ENCODE measurements at places on chromosomes 6 and 20.

GRCh38 chr20:23149623-23150279 is 63.6 kb upstream of the CD93 start:
- DNase-seq, result no peak

DNA sequence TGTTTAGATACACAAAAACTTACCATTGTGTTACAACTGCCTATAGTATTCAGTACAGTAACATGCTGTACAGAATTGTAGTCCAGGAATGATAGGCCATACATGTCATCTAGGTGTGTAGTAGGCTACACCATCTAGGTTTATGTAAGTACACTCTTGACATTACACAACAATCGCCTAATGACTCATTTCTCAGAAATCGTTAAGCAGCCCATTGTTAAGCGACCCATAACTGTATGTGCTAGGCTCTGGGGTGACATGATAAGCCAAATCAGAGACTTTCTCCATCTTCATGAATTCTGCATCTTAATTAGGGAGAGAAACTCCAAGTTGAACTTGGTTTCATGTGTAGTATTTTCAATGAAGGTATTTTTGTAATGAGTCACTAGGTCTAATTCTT is 17.2 kb downstream of the STK35 start:
- DNase-seq, result no peak

DNA sequence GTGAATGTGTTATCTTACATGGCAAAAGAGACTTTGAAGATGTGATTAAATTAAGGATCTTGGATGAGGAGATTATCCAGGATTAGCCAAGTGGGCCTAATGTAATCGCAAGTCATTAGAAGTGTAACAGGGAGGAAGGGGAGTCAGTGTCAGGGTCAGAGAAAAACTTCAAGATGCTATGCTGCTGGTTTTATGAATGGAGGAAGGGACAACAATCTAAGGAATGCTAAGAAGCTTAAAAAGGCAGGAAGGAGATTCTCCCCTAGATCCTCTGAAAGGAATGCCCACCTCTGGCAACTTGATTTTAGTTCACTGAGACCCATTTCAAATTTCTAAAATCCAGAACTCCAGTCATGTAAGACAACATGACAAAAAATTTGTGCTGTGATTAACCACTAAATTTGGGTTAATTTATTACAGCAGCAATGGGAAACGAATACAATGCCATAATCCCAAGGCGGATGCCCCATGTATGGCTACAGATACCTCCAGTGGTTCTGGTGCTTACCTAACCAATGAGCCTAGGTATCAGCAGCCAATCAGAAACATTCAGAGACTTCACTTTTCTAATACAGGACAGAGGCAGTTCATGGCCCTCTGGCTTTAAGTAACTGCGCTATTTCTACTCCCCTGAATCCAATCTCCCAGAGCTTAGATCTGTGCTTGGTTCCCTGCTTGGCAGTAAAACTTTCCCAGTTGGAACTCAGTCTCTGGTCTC is 3.6 kb upstream of the TAAR8 start:
- DNase-seq, result no peak

GRCh38 chr6:149305372-149305771 is 12.1 kb upstream of the TAB2 start:
- DNase-seq, result no peak

DNA sequence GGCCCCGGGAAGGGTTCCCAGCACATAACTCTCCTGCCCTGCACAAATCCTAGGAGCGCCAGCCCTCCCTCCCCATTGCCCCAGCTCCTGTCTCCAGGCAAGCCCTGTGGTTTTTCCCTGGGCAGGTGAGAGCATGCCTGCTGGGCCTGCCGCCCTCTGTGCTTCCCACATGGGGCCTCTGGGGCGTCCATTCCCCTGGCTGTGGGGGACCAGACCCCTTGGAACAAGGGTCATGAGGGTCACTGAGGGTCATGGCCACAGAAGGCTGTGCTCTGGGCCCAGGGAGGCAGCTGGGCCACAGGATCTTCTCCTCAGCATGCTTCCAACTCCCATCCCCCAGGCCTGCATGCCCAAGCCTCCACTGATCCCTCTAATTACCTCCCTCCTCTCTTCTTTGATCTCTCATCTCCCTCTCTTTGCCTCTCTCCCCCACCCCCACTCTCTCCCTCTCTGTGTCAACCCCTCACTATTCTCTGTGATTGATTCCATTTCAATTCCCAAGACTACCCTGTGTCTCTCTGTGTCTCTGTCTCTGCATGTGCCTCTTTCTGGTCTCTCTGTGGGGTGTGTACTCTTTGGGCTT is 6.1 kb downstream of the MDFI start:
- DNase-seq, result no peak

DNA sequence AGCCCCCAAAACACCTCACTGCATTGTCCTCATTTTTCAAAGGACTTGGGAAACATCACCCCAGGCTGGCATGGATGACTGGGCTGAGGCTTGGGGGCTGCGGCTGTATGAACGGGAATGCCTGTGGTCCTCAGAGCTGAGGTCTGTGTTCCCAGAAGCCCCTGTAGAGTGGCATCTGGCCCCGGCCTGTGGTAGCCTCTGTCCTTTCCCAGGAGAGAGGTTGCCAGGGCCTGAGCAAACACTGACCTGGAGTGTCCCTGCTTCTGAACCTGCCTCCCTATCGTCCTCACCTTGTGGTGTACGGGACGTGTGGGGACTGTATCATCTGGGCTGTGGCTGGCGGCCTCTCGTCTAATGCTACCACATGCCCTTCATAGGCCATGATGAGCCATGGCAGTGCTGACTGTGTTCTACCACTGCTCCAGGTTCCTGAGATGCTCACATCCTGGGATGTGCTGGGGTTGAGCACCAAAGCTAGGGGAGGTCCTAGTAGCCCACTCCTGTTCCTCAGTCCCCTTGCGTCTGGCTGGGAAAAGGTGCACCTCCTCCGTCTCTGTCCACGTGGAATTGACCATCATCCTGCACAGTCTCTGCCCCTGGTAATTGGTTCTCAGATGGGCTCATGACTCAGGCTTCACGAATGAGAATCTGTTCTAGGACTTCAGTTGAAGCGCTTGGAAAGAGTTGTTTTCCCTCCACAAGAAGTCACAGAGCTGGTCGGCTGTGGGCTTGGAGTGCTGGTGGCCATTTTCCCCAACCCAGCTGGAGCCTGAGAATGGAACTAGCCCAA is 27.6 kb downstream of the PHACTR3 start:
- no peak for DNase-seq

DNA sequence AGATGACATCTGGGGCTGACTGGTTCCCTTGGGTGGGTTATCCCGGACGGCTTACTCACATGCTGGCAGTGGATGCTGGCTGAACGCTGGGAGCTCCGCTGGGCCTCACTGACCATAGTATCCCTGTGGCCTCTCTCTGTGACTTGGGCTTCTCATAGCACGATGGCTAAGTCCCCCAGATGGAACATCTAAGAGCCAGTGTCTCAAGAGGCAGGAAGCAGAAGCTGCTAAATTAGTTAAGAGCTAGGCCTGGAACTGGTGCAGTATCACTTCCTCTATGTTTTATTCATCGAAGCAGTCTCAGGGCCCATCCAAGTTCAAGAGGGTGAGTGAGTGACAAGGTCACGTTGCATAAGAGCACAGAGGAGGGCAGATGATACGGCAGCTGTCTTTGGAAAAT is 116.5 kb upstream of the LAMP5 start:
- no peak for DNase-seq

- no peak for DNase-seq
These were observed 159.1 kb downstream of the PLCB1 start for GRCh38 chr20:8291200-8291599.

Measured in NCI-H2081 treated with DMSO at 0.1 percent for 48 hours (cell line).